ENCODE measurements at places on chromosomes 7 and 10.

DNA sequence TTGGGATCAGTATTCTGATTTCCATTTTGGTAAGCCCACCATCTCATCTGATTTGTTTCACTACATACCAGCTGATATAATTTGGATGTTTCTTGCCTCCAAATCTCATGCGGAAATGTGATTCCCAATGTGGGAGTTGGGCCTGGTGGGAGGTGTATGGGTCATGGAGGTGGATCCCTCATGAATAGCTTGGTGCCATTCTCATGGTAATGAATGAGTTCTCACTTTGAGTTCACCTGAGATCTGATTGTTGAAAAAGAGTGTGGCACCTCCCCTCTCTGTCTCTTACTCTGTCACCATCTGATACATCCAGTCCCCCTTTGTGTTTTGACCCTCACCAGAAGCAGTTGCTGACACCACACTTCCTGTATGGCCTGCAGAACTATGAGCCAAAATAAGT lies 347.3 kb downstream of the ARL4A start:
- DNase-seq, result no peak

- no peak for DNase-seq
Observed at GRCh38 chr10:51656503-51656902, 42.9 kb downstream of the CSTF2T start.

- DNase-seq, result no peak
Observed at GRCh38 chr10:109275960-109276359, 647.4 kb downstream of the XPNPEP1 start.

DNA sequence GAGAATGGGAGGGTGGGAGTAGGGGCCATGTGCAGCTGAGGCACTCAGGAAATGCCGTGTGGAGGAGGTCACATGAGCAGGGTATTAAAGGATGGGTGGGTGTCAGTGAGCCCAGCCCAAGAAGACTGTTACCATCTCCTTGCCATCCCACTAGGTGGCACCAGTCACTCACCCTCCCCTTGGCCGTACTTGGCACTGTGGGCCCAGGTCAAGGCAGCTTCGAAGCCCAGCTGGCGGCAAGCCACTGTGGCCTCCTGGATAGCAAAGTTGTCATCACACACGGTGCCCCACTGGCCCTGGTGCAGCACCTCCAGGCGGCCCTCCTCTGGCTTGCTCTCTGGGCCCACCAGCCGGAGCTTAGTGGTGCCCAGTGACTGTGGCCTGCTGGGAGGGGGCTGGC lies 5.4 kb downstream of the LOXL4 start:
- peak; percentile 42 for DNase-seq

- DNase-seq, result peak; percentile 1
Observed at GRCh38 chr10:24721229-24722106, 2.2 kb downstream of the ARHGAP21 start.

DNA sequence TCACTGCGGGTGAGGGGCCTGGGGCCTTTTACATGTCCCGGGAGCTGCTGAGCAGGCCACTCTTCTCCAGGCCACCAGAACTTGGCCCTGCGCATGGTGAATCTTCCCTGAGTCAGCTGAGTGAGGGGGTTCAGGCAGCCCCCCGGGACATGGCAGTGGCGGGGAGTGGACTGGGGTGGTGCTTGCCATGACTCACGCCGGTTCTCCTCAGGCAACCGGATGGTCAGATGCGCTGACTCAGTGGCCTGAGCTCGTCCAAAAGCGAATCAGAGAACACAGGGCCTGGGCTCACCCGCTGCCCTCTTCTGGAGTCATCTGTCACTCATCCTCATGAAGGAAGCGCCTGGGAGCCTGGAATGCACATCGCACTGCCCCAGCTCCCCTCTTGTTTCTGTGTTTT lies 33.5 kb downstream of the HTRA1 start:
- peak; percentile 84 for DNase-seq

DNA sequence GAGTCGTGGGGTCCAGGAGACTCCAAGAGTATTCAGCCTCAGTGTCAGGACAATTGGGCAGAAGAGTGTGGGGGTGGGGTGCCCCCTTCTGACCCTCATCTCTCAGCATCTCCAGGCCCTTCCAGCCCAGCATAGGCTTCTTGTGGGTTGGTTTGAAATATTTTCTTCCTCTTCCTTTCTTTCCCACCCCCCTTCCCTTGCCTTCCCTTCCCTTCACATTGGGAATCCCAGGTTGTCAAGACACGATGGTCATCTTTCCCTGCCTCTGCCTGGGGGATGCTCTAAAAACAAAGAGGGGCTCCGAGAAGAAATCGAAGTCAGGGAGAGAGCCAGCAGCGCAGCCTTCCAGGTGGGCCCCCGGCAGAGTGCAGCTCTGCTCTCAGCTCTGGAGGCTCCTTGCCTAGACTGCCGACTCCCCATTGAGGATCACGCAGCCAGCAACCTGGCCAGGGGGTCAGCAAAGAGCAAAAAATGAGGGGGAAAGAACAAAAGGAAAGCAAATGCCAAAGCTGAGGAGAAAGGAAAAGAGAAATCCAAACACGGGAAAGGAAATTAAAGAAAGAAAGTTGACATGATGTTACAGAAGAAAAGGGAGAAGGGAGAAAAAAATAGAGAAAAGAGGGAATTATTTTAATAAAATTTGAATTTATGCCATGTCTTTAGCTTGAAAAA lies 1.5 kb downstream of the PAX2 start:
- no peak for DNase-seq

- DNase-seq, result no peak
Observed at GRCh38 chr10:12455766-12456165, 106.4 kb downstream of the CAMK1D start.

- no peak for DNase-seq
Observed at GRCh38 chr7:44334734-44335097, 9.3 kb upstream of the CAMK2B start.

Measured in fibroblast of gingiva (primary cell).